Mucosa of gallbladder (tissue), 1 donor: ENCODE measurements at places on chromosomes 5 and 9.

- DNase-seq, result no peak
Observed at GRCh38 chr5:81783401-81783800, 32.5 kb upstream of the SSBP2 start.

DNA sequence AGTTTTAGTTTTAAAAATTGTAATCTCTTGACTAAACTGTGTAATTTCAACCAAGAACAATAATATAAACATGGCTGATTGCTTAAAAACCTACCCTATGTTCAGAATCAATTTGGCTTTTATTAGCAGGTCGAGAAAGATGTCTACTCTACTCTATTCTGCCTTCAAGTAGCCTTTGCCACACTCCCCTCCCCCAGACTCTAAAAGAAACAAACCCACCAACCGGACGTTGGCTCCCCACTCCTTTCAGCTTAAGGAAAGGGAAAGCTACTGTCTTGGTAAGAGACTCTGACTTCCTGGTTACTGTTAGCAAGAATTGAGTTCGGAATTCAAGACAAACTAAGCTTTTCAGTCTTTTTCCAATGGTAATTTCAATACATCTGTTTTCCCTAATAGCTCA is 46.7 kb downstream of the TNFAIP8 start:
- no peak for DNase-seq

- DNase-seq, result no peak
Observed at GRCh38 chr5:122300374-122300773, 11.7 kb upstream of the SNCAIP start.

- DNase-seq, result no peak
Observed at GRCh38 chr5:128665747-128666355, 127.8 kb upstream of the FBN2 start.

GRCh38 chr5:131513780-131514179 is 121.2 kb downstream of the RAPGEF6 start:
- DNase-seq, result no peak
